ENCODE measurements at places on chromosomes 2 and 18.

DNA sequence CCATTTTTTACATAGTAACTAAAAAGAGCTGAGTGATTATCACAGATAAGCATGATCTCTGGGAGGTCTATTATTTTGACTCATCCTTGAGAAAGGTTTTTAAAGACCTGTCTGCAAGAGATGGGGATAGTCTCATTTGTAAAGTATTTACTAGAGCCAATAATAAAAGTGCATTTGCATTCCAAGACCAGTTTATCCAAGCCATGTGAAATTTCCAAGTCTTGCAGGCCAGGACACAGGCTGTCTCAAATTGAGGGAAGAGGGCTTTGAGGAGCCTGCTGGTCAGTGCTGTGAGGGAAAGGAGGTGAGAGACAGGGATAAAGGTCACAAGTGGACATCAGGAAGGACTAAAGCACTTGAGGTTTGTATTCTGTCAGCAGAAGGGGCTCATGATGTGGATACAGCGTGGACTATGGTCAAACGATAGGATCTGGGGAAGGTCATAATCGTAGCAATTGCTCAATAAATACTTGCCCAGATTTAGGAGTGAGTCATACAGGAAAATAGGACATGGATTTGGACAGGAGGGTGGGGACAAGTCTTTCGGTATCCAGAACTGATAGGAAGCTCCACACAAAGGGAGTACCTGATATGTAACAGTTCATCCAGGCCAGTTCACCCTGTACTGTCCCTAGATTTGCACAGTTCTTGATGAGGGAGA, 6.6 kb upstream of the CDH2 start:
- peak; percentile 40 for DNase-seq

GRCh38 chr2:24435391-24436316, 55.4 kb upstream of the NCOA1 start:
- peak; percentile 33 for DNase-seq

DNA sequence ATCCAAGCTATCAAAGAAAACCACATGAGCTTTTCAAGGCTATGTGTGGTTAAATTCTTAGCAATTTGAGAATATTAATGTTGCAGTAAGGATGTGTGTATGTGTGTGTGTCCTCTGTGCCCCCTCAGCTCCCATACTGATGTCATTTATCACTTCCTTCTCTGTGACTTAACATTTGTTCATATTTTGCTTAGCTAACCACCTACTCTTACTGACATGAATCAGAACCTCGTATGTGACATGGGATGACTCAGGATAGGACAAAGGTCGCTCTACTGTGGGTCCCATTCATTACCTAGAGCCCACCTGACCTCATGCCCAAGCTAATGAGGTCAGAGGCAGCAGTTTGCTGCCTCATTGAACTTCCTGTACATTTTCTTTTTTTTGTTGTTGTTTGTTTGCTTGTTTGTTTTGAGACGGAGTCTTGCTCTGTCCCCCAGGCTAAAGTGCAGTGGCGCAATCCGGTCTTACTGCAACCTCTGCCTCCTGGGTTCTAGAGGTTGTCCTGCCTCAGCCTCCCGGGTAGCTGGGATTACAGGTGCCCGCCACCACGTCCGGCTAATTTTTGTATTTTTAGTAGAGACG, 36.3 kb downstream of the MOGAT1 start:
- peak; percentile 10 for DNase-seq

DNA sequence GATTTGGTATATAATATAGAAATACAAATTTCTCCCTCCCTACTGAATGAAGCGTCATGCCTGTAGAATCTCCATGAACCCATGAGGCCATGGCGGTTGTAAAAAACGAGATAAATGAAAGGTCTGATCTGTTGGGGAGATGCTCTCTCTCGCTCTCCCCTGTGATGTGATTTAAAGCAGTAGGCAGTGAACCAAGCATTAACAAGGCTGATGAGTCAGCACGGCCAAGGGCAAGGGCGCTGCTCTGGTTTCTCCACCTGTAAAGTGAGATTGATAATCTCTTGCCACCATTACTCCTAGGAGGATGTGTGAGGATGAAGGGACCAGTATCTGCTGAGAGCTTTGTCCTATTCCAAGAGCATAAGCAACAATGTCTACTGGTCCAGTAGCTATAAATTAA, 553.3 kb downstream of the CMPK2 start:
- no peak for DNase-seq

GRCh38 chr2:164335128-164335527, 286.2 kb downstream of the GRB14 start:
- no peak for DNase-seq

- peak; percentile 60 for DNase-seq
These were observed 460.7 kb downstream of the MTX2 start for GRCh38 chr2:176729706-176730569.

GRCh38 chr2:8714283-8714682, 32.4 kb downstream of the ID2 start:
- no peak for DNase-seq

- DNase-seq, result no peak
These were observed 12.0 kb downstream of the ATP6V1B1 start for GRCh38 chr2:70947556-70948184.

- no peak for DNase-seq
These were observed 183.4 kb downstream of the CALCRL start for GRCh38 chr2:187264612-187265011.

DNA sequence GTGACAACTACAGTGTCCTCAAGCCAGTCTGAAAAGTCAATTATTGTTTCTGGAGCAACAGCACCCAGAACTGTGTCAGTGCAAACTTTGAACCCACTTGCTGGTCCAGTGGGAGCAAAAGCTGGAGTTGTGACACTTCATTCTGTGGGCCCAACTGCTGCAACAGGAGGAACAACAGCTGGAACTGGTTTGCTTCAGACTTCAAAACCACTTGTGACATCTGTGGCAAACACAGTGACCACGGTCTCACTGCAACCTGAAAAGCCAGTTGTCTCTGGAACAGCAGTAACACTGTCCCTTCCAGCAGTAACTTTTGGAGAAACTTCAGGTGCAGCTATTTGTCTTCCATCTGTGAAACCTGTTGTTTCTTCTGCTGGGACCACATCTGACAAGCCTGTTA, 59.8 kb downstream of the TAF4B start:
- DNase-seq, result no peak

DNA sequence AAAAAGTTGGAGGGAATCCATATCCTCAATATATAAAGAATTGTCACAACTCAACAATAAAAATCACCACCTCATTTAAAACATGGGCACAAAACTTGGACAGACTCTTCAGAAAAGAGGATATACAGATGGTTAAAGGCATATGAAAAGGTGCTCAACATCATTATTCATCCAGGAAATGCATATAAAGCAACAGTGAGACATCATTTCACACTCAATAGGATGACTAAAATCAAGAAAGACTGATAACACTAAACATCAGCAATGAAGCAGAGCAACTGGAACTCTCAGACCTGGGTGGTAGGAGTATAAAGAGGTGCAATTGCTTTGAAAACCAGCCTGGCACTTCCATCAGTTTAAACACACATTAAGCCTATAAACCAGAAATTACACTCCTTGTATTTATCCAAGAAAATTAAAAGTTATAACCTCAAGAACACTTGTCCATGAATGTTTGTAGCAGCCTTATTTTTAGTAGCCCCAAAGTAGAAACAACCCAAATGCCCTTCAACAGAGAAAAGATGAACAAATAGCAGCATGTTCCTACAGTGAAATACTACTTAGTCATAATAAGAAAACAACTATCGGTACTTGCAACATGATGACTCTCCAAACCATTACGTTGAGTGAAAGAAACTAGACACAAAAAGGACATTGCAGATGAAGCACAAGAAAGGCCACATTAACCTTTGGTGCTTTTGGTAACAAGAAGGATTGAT, 79.1 kb upstream of the TANC1 start:
- no peak for DNase-seq

Data from GM03348 (cell line).